ENCODE measurements at places on chromosomes 1 and 21.

DNA sequence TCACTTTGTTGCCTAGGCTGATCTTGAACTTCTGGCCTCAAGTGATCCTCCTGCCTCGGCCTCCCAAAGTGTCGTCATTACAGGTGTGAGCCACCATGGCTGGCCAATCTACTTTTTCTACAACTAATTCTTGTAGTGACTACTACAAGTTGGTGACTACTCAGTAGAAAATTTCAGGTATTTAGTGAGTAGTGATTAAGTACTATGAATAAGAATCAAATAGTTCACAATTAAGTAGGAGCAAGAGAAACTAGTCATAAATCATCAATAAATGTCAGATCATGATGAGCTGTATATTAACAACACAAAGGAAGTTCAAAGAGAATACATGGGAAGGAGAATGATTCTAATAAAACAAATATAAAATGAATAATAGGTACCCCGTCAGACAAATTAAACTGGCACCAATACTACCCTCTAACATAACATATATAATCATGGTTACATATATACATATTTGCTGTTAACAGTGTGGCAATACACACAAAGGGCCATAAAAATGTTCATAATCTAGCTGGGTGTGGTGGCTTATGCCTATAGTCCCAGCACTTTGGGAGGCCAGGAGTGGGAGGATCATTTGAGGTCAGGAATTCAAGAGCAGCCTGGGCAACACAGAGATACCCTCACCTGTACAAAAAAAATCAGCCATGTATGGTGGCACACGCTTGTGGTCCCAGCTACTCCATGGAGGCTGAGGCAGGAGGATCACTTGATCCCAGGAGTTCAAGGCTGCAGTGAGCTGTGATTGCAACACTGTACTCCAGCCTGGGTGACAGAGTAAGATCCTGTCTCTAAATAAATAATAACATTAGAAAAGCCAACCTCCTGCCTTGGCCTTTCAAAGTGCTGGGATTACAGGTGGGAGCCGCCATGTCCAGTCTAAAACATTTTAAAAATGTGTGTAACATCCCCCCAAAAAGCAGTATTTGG, 19.1 kb downstream of the YY1AP1 start:
- DNase-seq, result no peak

GRCh38 chr1:236063919-236064673, 794 bp downstream of the NID1 start:
- peak; percentile 19 for DNase-seq

GRCh38 chr1:179743679-179744400, 749 bp downstream of the FAM163A start:
- no peak for DNase-seq

GRCh38 chr1:177897998-177898654, 71.7 kb downstream of the SEC16B start:
- DNase-seq, result no peak

- DNase-seq, result no peak
Observed at GRCh38 chr1:180287988-180288705, 58.1 kb downstream of the LHX4 start.

Measured in thoracic aorta (tissue), 2 donors.